ENCODE measurements at places on chromosomes 2 and 18.
A peak's percentile ranks its signal among the peaks of the same experiment; 100 is the strongest.

GRCh38 chr2:101751276-101751815 is 53.8 kb downstream of the MAP4K4 start:
- no peak for DNase-seq

DNA sequence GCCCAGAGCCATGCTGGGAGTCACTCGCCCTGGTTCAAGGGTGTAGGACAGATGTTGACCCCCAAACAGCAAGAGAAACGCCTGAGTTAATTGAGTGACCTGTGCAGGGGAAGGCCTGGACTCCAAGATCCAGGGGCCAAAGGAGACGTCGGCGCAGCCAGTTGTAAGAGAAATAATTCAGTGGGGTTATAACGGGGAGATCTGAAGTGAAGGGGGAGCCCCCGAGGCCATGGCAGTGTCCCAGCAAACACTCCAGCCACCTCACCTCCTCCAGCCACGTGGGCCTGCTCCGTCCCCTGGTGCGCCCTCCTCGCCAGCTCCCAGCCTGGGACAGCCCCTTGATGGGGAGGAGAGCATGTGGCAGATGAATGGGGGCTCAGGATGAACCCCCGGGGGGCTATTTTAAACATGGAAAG is 130.7 kb upstream of the GPC1 start:
- DNase-seq: no peak

DNA sequence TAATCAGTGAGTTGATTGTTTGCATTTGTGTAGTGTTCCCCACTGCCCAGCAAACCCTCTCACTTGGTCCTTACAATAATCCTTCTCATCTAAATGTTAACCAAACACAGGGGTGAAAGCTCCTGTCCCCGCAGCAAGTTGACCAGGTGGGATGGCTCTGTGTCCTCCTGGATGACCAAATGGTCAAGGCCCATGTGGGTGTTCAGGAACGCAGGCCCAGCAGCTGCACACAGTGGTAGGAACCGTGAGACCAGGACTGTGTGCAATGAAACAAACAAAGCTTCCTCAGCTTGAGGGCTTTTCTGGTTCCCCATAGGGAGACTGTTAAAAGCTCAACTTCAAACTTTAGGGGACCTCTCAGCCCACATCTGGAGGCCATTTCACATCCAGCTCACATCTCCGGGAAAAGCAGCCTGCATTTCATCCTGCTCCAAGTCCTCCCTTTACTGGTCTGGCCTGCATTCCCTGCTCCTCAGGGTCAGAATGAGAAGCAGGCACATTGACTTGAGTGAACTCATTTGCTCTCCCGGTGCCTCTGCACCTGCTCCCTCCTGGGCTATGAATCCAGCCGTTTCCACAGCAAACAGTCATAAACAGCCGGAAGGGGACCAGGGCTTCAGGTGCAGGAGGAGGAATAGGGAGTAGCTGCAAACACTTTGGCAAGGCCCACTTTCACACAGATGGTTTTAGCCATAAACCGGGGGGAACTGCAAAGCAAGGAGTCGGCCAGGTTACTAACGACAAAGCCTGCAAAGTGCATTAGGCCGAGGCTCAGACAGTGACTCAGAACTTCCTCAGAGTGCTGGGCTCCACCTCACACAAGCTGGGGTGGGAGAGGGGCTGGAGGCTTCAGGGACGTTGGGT is 144.7 kb downstream of the CAPN13 start:
- DNase-seq: no peak

DNA sequence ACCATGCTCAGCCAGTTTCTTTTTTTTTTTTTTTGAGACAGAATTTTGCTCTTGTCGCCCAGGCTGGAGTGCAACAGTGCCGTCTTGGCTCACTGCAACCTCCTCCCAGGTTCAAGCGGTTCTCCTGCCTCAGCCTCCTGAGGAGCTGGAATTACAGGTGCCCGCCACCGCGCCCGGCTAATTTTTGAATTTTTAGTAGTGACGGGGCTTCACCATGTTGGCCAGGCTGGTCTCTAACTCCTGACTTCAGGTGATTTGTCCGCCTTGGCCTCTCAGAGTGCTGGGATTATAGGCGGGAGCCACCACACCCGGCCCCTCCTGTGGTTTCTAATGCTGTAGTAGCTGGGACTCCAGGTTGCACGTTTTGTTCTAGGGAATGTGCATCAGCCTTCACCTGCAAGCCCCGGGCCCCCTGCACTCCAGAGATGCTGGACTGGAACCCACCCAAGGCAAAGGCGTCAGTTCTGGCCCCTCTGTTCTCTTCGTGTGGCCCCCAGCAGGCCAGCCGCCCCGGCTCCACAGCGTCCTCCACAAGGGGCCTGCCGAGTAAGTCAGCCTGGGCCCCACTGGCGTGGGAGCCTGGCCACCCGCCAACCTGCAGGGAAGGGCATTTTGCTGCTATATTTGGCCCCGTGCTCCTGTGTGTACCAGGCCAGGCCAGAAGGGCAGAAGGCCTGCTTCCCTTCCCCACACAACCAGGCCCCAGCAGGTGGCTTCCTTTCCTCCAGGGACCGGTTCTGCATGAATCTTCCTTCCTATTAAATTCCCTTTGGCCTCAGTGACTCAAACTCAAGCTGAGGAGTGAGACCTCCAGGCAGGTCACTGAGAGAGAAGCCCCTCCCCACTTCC is 25.7 kb upstream of the B3GNT7 start:
- DNase-seq: no peak

- no peak for DNase-seq
Observed at GRCh38 chr2:161246281-161246680, 61.9 kb upstream of the PSMD14 start.

GRCh38 chr2:7999683-8000476 is 682.0 kb upstream of the ID2 start:
- no peak for DNase-seq

- no peak for DNase-seq
Observed at GRCh38 chr2:228535396-228535795, 353.9 kb upstream of the SPHKAP start.

GRCh38 chr2:18791172-18791797 is 201.9 kb upstream of the NT5C1B start:
- no peak for DNase-seq

DNA sequence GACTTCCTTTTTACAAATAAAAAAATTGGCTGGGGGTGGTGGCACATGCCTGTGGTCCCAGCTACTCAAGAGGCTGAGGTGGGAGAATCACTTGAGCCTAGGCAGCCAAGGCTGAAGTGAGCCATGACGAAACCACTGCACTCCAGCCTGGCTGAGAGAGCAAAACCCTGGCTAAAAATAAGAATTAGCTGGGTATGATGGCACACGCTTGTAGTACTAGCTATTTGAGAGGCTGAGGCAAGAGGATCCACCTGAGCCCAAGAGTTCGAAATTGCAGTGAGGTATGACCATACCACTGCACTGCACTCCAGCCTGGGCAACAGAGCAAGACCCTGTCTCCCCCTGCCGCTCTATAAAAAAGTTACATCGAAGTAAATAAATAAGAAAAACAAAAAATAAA is 33.7 kb downstream of the GFPT1 start:
- DNase-seq: no peak

GRCh38 chr2:105800036-105800713 is 55.5 kb downstream of the NCK2 start:
- no peak for DNase-seq

DNA sequence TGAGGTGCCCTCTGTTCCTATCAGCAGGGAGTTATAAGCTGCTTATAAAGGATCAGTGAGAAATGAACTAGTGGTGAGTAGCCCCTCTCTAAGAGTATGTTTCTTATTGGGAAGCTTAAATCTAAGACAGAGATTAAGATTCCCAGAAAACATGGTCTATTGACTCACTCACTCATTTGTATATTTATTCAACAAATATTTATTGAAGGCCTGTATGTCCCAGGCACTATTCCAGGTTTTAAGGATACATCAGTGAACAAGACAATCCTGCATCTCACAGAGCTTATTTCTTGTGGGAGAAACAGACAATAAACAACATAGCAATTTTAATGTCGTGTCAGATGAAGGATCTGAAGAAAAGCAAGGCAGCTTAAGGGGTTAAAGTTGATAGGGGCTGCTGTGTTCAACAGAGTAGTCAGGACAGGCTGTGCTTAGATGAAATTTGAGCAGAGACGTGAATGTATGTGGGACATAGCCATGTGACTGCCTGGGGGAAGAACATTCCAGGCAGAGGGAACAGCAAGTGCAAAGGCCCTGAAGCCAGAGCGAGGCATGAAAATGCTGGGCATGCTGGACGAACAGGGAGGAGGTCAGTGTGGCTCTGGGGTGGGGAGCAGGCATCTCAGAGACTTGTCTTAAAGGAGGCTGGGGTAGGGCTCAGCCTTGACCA is 14.8 kb upstream of the PSD4 start:
- DNase-seq: peak; percentile 49

DNA sequence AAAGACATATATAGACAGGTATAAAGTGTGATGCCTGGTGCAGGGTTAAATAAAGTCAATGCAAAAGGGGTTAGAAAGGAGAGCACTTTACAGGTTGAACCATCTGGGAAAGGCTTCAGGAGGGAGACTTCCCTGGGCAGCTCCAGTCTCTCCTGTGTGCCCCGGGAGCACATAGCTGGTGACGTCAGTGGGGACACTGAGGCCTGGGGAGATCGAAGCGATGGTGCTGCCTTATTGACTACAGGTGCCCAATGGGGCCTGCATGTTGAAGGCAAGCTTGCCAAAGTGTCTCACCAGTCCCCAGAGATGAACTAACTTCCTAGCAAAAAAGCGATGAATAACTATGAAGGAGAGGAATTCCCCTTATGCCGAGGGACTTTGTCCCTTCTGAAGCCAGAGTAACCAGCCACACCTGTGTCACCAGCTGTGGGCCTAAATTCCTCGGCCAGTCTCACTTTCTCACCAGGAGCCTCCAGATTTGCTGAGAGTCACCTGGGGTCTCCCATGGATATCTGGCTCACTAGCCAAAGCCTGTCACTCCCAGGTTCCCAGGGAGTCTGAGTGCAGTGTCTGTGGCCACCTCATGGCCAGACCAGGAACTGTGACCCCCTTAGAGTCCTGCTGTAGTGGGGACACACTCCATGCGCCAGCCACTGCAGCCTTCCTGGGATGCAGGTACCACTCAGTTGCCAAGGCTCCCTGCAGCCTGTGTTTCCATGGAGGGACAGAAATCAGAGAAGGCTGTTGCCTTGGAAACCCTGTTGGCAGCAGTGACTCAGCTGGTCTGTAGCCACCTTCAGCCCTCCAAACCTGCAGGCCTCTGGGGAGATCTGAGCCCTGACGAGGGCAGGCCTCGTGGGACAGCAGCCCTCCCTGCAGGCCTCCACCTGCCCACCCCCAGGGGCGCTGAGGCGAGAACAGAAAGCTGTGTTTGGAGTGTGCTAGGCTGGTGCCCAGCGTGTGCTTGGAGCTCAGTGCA is 128.7 kb downstream of the CTIF start:
- no peak for DNase-seq

Data from smooth muscle cell of the brain vasculature (primary cell).